ENCODE measurements at places on chromosomes 6 and 20.

- no peak for DNase-seq
Observed at GRCh38 chr6:33416386-33417127, 1.4 kb downstream of the CUTA start.

- DNase-seq: no peak
Observed at GRCh38 chr20:41848180-41848579, 230.0 kb upstream of the CHD6 start.

GRCh38 chr6:31307669-31308049 is 35.8 kb upstream of the HLA-C start:
- no peak for DNase-seq

GRCh38 chr20:32463642-32464400 is 105.7 kb downstream of the ASXL1 start:
- no peak for DNase-seq

- DNase-seq: no peak
Observed at GRCh38 chr6:75135450-75135849, 70.4 kb downstream of the COL12A1 start.

GRCh38 chr20:51311636-51312479 is 230.7 kb downstream of the NFATC2 start:
- no peak for DNase-seq

DNA sequence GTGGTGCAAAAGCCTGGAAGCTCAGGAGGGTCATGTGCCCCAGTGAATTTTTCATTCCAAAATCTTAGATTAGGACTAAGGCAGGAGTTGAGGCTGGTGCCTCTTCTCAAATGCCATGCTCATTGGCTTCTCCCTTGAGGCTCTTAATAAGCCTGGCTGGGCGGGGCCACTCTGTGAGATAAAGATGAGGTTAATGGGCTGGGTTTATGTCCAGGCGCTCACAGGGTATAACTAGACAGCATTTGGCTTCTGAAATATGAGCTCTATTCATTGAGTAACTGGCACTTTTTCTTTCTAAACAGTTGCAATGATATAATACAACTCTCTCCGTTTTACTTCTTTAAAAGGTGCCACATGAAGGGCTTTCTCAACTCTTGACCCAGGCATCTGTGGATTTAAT is 156.3 kb downstream of the SCML4 start:
- DNase-seq: no peak

GRCh38 chr20:63238514-63239125 is 2.9 kb downstream of the BIRC7 start:
- DNase-seq: no peak

- DNase-seq: no peak
Observed at GRCh38 chr6:136950436-136951126, 28.5 kb downstream of the SLC35D3 start.

DNA sequence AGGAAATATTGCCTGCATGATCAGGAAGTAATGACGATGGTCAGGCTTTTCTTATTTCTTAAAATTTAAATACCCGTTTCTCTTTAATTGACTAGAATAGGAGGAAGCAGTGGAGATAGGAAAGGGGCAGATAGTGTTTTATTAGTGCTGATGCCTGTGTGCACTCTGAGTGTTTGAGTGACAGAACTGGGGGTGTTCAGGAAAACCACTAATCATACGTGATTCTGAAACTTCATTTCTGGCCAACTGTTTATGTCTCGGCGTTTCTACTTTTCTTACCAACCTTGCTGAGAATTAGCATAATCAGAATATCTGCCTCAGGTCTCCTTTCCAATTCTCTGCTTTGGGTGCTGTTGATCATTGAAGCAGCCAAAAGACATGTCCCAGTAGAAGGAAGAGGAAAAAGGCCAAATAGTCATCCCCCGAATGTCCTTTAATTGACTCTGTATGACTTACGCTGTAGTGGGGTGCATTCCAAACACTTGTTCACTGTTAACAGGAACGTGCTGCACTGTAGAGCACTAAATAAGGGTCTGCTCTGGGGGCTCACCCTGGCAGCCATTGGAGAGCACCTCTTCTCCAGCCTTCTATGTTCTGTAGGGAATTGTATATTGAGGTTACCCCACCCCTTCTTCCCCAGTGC is 152.9 kb downstream of the JARID2 start:
- no peak for DNase-seq

DNA sequence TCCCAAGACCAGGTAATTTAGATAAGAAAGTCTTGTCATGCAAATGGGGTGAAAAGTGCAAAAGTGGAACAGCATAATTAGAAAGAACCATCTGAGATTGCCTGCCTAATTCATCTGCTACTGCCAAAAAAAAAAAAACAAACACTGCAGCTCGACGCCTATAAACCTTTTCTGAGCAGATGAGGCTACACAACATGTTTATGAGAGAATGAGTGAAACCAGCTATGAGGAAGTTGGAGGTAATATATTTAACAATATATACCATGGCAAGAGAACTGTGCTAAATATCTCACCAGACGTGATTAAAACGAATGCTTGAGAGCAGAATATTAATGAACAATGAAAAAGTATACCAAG is 50.0 kb downstream of the LAMA4 start:
- DNase-seq: no peak

DNA sequence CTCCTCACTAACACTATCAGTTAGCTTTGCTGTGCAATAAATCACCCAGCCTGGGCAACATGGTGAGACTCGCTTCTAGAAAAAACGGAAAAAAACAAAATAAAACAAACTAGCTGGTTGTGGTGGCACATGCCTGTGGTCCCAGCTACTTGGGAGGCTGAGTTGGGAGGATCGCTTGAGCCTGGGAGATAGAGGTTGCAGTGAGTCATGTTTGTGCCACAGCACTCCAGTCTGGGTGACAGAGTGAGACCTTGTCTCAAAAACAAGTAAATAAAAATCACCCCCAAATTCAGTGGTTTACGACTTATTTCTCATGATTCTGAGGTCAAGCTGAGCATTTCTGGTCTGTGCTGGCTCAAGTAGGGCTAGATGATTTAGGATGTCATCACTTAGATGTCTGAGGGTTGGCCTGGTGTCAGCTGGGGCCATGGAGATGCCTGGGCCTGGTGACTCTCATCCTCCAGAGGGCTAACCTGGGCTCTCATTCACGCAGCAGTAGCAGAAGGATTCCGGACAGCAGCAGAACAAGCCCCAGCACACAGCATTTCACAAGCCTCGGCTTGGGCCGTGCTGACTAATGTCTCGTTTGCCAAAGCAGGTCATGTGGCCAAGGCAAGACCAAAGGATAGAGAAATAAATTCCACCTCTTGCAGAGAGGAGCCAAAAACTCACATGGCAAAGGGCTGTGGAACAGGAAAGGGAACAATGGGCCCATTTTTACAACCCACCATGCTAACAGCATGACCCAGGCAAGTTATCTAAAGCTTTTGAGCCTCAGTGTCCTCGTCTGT is 32.5 kb downstream of the MGME1 start:
- DNase-seq: no peak

- no peak for DNase-seq
Observed at GRCh38 chr6:132114201-132114825, 163.1 kb upstream of the CCN2 start.

- no peak for DNase-seq
Observed at GRCh38 chr20:50744143-50744792, 12.9 kb downstream of the PARD6B start.

Data from DMS79 treated with DMSO at 0.1 percent for 48 hours (cell line).